Hepatocyte (in vitro differentiated cells): ENCODE measurements at places on chromosomes 7 and 10. TPM values are rescaled to one million over a fixed set of nuclear protein-coding genes. Genes with fewer than 3 reads are reported as not detected.

DNA sequence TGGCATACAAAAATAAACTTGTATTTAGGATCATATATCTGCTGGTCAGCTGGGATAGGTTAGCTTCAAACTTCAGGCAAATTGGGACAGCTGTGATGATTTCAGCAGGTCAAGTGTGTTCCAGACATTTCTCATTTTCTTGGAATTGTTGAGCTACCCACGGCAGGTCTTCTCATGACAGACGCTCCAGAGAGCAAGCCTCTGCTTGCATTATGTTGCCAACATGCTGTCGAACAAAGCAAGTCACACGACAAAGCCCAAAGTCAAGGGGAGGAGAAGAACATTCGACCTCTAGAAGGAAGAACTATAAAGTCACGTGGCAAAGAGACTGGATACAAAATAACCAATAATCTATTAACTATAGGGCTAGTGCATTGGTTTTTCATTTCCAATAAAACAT lies 103.5 kb downstream of the RAB18 start:
- DNase-seq = no peak

DNA sequence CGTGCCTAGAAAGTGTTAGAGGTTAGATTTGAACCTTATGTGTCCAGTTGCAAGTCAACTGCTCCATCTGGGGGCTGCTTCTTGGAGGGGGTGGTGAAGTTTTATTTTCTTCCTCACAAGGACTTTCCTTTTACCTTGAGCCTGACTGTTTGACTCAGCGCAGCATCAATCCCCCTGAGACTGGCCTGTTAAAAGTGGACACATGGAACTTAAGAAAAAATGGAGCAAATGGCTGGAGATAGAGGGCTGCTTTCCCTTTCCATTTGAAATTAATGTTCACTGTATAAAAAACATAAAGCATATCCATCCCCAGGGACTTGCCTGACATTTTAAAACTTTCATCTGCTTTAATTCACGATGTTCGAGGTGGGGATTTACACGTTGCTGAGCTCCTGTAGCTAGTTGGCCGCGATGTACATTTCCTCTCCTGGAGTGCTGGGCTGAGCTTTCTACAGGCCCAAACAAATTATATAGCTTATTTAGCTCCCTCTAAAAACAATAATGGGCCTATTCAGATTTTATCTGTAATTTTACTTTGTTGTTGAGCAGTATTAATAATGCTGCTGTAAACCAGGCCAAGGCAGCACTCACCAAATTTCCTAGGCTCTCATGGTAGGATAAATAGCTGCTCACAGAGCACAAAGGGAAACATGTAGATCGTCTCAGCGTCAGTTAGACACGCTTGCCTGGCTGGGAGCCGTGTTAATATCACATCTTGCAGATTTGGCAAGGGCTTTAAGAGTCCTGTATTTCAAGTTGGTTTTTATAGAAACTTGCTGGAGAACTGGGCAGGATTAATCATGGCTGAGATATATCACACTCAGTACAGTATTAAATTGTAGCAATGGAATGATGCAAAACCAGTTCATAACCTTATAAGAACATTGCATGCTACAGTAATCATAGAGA lies 251.5 kb downstream of the LRMDA start:
- DNase-seq = no peak

GRCh38 chr10:62047960-62048383 lies 146.5 kb downstream of the ARID5B start:
- DNase-seq = peak; percentile 30

NRG3 gene
- 0.57 and 0.72 TPM in 2 replicates for total RNA-seq
